ENCODE measurements at places on chromosomes 5 and 9. TPM values are rescaled to one million over a fixed set of nuclear protein-coding genes. Genes with fewer than 3 reads are reported as not detected.

The PLPP7 gene
- 1.1 TPM for polyA plus RNA-seq

The AHRR gene
- polyA plus RNA-seq, result 3.9 TPM

The CENPK gene
- 19.0 TPM for polyA plus RNA-seq

The SLC25A2 gene
- polyA plus RNA-seq, result 0.04 TPM

The ARHGEF37 gene
- 4.5 TPM for polyA plus RNA-seq

The THBS4 gene
- polyA plus RNA-seq, result 3.3 TPM

The EPB41L4B gene
- polyA plus RNA-seq, result 35.5 TPM

The MCC gene
- 5.2 TPM for polyA plus RNA-seq

The PDE6A gene
- 1.0 TPM for polyA plus RNA-seq

- peak; percentile 56 for DNase-seq
These were observed 63.5 kb upstream of the SLC2A8 start for GRCh38 chr9:127333221-127334064.

DNA sequence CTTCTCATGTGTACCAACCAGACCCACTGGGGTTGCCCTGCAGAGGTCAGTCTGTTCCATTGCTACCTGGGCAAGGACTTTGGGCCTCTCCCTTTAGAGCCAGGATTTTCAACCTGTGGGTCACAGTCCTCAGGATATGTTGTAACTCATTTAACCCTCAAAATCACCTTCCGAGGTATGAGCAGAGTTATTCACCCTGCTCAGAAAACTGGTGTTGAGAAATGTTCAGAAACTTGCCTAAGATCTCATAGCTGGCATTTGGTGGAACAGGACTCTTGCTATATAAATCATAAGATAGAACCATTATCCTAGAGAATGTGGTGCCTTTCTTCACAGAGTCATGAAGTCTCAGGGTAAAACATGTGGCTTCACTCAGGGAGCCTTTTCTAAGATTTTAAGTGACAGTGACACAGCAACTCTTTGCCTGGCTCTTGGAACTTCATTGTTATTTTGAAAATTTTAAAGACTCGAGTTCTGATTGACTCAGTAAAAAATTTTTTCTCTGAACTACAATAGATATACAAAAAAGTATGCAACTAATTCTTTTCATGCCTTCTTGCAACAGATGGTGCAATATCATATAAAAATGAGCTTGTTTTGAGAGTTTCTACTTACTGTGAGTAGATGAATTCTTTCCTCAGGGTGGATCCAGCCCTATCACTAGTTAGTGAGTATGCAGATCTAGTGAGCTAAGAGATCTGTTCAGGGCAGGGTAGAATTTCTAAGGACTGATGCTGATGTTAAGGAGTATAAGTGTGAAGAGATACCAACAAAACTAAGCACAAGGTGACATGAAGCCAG is 29.5 kb downstream of the CAST start:
- DNase-seq, result peak; percentile 90

GRCh38 chr9:94625835-94626234 is 13.5 kb downstream of the FBP1 start:
- no peak for DNase-seq

DNA sequence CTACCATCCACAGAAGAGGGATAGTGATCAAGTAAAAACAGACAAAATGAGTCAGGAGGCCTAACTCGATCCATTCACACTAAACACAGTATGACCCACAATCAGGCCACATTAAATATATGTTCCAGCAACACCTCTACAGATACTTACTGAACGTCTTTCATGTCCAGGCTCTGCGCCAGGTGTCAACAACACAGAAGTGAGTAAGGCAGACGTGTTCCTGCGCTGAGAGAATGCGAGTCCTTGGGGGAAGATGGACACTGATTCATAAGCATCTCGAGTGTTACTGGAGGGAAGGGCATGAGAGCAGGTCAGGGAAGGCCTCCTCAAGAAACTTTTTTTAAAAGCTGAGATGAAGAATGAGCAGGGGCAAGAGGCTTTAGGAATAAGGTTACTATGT is 164.3 kb upstream of the CLINT1 start:
- no peak for DNase-seq

- no peak for DNase-seq
These were observed 62.5 kb upstream of the SPOCK1 start for GRCh38 chr5:137561608-137562007.
